ENCODE measurements at places on chromosomes 1 and 21.
A peak's percentile ranks its signal among the peaks of the same experiment; 100 is the strongest.

DNA sequence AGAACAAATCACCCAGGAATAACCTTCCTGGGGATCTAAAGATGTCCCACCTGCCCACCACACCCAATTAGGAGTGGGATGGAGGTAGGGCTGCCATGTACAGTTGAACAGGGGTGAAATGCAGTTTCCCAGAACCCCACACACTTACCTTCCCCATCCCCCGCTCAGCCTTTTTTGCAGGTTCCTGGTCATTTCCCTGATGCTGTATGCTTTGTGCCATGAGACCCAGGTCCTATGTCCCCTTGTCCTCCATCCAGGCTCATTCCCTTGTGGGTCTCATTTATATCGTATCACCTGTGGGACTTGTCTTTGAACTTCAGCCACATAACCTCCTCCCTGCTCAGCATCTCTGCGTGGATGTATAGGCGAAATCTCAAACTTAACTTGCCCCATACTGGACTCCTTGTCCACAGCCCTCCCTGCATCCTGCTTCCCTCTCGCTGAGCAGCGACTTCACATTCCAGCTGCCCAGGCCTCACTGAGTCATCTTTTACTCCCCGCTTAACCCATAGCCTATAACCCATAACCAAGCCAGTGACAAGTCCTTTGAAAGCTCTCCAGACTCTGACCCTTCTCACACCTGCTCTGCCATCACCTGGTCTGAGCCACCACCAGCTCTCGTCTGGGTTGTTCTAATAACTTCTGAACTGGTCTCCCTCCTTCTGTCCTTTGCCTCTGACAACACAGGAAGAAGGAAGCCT is 4.7 kb downstream of the LDLRAD2 start:
- DNase-seq, result no peak

DNA sequence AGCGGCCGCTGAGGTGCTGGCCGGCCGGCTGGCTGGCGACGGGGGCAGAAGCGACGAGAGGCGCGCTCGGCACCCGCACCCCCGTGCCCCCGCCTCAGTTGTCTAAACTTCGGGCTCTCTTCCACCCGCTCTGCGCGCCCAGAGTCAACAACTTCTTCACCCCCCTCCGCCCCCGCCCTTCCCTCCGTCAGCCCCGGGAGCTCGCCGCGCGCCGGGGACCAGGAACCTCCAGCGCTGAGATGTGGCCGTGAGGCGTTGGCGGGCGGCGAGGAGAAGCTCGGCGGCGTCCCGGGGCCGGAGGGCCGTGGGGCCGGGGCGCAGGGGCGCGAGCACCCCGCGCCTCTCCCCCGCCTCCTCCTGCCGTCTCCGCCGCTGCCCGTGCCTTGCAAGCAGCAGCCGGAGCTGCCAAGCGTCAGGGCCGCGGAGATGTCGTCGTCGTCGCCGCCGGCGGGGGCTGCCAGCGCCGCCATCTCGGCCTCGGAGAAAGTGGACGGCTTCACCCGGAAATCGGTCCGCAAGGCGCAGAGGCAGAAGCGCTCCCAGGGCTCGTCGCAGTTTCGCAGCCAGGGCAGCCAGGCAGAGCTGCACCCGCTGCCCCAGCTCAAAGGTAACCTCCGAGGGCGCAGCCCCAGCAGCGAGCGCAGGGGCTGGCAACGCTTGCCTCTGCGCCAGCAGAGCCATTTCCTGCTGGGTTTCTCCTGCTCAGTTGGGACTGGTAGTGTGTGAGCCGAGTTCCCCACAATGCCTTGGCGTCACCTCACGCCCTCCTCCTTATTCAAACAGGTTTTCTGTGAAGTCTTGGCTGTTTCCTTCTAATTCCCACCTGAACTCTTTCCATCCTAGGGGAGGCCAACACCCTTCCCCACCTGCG is 710 bp downstream of the PPP2R5A start:
- peak; percentile 36 for DNase-seq

DNA sequence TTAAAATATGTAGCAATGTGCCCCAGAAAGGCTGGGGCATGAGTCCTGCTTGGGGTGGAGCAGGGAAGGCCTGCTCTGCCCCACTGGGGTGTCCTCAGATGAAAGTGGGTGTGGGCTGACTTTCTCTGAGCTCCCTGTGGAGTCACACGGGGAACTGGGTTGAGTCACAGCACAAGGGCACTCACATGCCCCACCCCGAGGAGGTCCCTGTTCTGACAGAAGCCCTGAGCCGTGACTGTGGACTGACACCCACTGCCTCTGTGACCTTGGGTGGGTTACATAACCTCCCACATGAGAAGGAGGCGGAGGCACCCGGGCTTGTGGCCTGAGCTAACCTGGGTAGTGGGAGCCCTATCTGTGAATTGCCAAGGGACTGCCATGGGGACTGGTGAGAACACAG is 52.5 kb upstream of the TINAGL1 start:
- no peak for DNase-seq

DNA sequence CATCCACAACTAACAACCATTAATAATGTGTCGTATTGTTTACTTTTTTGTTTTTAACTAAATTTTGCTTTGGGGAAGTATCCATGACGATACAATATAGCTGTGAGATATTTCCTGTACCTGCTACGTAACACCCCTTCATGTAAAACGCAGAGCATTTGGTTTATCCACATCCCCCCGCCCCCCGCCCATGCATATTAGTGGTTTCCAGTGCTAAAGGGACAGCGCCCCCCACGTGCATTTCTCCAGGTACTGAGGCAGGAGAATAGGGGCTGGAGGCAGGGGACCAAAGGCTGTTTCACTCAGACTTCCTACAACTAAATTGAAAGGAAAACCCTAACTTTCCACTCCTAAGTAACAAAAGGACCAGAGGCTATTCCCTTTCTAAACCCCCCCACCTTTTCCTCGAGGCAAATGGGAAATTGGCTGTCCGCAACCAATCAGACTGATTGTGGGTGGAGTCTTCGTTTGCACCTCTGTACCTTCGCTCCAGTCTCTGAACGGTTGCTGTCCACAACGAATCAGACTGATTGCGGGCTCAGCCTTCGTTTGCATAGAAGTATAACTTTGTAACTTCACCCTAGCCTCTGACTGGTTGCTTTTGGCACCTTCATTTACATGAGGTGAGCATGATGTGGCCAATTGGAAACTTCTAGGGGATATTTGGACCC is 12.2 kb upstream of the RIPK4 start:
- DNase-seq, result no peak

- no peak for DNase-seq
These were observed 95.2 kb downstream of the NPHP4 start for GRCh38 chr1:5896706-5897660.

- no peak for DNase-seq
These were observed 182.1 kb upstream of the ADAMTS5 start for GRCh38 chr21:27149034-27149433.
